ENCODE measurements at places on chromosomes 5 and 9.

DNA sequence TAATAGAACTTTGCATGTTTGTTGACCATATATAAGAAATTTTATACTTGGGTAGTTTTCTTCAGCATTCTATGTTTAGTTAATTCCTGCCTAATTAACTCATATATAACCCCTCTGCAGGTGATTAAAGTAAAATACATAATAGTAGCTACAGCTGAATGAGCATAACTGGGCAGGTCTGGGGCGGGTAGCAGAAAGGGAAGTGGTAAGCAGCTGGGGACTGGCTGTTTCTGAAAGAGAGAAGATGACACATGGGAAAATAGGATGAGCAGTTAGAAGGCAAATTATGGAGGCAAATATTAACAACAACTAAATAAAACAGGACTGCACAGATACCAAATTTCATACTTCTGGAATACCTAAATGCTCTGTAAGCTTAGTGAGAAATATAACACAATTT, 128.1 kb downstream of the CPLANE1 start:
- DNase-seq, result no peak

DNA sequence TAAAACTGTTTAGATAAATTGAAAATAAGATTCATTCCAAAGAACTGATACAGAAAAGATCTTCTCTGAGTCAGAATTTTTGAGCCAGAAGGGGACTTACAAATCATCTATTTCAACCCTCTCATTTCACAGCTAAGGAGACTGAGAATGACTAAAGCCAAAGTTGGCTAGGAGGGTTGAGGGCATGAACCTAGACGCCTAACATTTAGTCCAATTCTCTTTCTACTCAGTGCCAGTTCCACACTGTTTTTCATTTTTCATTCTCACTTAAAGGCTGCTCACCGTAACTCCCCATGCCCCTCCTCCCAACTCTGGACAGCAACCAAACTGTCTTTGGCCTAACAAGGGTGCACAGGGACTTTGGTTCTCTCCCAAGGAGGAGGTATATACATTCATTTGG, 364.0 kb downstream of the NDUFS4 start:
- DNase-seq, result no peak

- no peak for DNase-seq
These were observed 7.7 kb downstream of the RASGEF1C start for GRCh38 chr5:180201051-180201987.

DNA sequence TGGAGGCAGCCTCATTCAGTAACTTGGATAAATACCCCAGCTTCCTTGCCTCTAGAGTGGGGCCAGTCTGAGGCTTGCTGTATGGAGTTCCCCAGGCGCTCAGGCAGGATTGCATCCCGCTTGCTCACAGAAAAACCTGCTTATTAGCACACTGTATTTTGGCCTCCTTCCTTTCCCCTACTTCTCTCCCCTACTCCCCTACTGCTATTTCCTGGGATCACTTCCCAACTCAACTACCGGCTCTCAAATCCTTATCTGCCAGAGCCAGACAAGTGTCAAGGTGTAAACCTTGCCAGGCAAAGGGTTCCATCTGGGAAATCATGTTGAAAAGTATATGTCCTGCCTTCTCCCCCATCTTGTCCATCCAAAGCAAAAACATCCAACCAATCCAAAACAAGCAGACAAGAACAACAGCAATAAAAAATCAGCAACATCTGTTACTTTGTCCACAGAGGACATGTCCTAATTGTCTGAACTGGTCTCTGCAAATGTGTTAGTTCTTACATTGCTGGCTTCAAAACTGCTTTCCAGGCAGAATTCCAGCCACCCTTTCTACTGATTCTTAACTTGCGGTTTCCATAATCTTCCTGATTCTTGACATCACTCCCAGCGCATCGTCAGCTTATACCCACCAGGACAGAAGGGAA, 164.1 kb upstream of the SEMA6A start:
- no peak for DNase-seq

- DNase-seq, result no peak
These were observed 48.0 kb downstream of the RAB14 start for GRCh38 chr9:121153642-121154041.

DNA sequence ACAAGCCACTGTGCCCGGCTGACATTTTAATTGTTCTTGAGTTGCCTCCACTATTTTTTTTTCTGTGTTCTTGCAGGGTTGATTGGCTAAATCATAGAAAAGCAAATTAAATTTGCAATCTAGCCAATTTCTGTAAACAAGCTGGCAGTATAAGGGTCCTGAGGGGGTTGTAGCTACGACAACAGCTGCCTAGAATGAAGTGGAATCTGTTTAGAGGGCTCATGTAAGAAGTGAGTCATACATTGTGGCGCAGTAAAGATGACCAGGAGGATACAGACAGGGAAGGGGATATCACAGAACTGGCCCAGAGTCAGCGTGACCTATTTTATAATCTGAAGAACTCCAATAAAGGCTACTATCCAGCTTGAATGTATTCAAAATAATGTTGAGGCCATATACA, 82.2 kb upstream of the TLE1 start:
- no peak for DNase-seq
